ENCODE measurements at places on chromosomes 1 and 21.

- DNase-seq = no peak
Measured at GRCh38 chr21:40385883-40386282, 461.1 kb downstream of the DSCAM start.

GRCh38 chr21:38261851-38262250 is 5.1 kb downstream of the KCNJ15 start:
- no peak for DNase-seq

DNA sequence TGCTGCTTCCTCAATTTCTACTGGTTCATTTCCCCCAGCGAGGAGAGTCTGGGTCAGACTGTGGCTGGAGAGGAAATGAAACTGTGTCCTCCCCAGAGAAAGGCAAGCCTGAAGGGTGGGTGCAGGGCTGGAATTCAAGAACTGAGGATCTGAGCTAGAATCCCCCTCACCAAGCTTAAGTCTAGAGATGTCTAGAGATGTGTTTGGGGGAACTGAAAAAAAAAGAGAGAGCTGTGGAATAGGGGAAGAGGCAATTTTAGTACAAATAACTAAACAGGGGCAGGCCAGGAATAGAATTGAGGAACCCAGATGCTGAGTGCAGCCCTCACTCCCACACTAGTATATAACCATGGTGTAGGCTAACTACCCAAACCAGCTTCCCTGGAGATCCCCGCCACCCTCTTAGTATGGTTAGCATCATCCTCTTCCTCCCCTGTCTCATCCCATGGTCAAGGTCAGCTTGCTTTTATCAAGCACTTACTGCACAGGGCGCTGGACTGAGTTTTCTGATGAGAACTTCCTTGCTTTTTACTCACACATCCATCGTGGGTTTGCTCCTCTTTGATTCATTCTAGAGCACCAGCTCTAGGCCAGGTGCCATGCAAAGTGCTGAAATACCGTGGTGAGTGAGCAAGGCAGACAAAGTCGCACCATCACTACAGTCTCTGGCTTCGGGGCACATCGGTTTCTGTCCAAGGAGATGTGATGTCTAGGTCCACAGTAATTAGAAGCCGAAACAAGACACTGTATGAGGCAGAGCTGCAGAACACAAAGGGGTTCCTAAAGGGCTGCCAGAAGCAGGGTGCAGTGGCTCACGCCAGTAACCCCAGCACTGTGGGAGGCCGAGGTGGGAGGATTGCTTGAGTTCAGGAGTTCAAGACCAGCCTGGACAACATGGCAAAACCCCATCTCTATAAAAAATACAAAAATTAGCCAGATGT is 112.9 kb upstream of the IPO9 start:
- DNase-seq = peak; percentile 32

GRCh38 chr1:4411862-4412261 is 242.5 kb upstream of the AJAP1 start:
- no peak for DNase-seq

DNA sequence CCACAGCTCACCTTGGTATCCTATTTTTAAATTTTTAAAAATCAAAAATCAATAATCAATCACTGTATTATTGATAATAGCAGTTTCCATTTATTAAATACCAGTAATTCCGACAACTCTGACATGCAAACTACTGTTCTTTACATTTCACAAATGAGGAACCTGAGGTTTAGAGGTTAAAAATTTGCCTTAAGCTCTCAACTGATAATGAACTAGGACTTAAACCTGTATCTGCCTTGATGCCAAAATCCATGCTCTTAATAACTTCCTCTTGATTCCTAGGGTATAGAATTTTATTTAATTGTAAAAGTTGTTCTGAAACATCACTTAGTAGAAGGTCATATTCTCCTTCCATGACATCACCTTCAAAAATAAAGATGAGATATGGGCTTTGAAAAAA is 5.6 kb downstream of the ARHGAP29 start:
- no peak for DNase-seq

GRCh38 chr1:206814716-206815341 is 42.5 kb upstream of the IL10 start:
- DNase-seq = no peak

DNA sequence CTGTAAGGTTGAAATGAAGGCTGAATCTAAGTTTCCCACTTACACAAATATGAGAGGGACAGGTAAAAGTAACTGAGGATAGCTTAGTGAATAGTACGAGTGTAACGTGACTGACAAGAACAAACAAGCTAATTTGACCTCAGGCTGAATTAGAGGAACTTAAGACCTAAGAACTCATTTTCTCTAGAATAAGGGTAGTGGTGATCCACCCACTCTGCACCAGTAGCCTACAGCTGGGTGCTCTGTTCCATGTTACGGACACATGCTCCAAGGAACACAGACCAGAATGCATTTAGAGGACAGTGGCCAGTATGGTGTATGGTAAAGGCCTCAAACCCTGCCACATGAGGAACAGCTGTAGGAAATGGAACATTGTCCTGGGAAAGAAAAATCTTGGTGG is 14.9 kb upstream of the TMEM9 start:
- DNase-seq = no peak

DNA sequence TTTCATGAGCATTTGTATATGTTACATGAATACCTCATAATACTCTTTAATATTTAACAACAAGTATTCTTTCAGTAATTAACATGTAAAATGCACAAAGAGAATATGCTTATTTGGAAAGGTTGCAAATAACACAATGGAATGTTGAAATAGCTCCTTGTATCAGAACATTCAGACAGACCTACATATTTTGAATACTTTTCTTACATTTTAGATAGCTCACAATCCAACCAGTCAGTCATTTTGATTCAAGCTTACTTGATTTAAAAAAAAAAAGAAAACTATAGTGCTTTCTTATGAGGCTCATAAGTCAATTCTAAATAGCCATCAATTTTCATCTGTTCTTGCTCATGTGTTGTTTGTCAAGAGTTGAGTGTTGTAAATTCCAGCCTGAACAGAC is 518.8 kb downstream of the ADGRL2 start:
- DNase-seq = no peak

GRCh38 chr21:38743772-38744529 is 61.8 kb upstream of the ETS2 start:
- DNase-seq = no peak

DNA sequence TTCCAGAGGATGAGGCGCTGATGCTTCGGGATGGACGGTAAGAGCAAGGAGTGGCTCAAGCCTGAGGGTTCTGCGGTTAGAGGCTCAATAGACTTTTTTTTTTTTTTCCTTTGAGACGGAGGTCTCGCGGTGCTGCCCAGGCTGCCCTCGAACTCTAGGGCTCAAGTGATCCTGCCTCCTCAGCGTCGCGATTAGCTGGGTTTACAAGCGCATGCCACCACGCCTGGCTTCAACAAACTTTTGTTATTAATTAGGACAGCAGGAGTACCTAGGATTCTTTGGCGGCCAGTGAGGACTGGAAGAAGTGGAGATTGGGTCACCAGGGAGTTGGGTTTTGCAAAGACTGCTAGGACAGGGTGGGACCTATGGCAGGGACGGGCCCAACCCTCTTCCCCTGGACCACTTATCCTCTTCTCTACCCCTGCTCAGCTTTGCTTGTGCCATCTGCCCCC is 587 bp downstream of the SCNM1 start:
- DNase-seq = no peak

GRCh38 chr1:247906504-247907047 is 11.2 kb downstream of the OR2W3 start:
- DNase-seq = peak; percentile 32
